Sigmoid colon (tissue), 7 donors: ENCODE measurements at places on chromosomes 13 and 19. TPM values are rescaled to one million over a fixed set of nuclear protein-coding genes. Genes with fewer than 3 reads are reported as not detected.

- DNase-seq, result no peak
These were observed 85.8 kb upstream of the ZNF91 start for GRCh38 chr19:23481043-23481442.

- peak; percentile 39 for DNase-seq
These were observed 74.2 kb downstream of the SPACA7 start for GRCh38 chr13:112450118-112450903.

GRCh38 chr13:85771856-85772255 is 27.4 kb downstream of the SLITRK6 start:
- DNase-seq, result no peak

DNA sequence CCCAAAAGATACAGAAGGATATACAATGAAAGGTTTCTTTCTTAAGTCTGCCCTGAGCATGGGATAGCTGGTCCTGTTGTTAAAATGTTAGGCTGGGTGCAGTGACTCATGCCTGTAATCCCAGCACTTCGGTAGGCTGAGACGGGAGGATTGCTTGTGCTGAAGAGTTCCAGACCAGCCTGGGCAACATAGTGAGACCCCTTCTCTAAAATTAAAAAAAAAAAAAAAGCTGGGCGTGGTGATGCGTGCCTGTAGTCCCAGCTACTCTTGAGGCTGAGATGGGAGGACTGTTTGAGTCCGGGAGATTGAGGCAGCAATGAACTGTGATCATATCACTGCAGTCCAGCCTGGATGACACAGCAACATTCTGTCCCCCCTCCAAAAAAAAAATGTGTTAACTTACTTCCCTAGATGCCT is 52.5 kb upstream of the SHKBP1 start:
- DNase-seq, result no peak

- no peak for DNase-seq
These were observed 107.3 kb upstream of the SERP2 start for GRCh38 chr13:44266305-44266704.

- DNase-seq, result no peak
These were observed 14.6 kb downstream of the N4BP2L1 start for GRCh38 chr13:32413284-32413683.

- no peak for DNase-seq
These were observed 728.3 kb upstream of the SLC10A2 start for GRCh38 chr13:103794526-103794925.

DNA sequence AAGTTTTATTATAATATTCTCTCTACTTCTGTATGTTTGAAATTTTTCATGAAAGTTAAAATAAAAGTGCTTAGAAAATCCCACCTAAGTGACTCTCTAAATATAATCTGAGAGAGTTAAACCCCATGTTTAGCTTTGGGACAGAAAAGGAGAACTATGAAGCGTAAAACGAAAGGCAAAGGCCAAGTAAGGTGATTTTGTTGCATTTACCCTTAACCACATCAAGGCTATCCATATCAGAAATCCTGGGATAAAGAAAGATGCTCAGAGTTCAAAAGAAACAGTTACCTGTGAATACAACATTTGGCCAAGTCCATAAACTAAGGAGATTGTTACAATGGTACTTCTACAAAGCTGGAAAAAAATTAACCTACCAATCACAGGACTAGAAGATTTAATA is 31.3 kb downstream of the UBL3 start:
- no peak for DNase-seq

DNA sequence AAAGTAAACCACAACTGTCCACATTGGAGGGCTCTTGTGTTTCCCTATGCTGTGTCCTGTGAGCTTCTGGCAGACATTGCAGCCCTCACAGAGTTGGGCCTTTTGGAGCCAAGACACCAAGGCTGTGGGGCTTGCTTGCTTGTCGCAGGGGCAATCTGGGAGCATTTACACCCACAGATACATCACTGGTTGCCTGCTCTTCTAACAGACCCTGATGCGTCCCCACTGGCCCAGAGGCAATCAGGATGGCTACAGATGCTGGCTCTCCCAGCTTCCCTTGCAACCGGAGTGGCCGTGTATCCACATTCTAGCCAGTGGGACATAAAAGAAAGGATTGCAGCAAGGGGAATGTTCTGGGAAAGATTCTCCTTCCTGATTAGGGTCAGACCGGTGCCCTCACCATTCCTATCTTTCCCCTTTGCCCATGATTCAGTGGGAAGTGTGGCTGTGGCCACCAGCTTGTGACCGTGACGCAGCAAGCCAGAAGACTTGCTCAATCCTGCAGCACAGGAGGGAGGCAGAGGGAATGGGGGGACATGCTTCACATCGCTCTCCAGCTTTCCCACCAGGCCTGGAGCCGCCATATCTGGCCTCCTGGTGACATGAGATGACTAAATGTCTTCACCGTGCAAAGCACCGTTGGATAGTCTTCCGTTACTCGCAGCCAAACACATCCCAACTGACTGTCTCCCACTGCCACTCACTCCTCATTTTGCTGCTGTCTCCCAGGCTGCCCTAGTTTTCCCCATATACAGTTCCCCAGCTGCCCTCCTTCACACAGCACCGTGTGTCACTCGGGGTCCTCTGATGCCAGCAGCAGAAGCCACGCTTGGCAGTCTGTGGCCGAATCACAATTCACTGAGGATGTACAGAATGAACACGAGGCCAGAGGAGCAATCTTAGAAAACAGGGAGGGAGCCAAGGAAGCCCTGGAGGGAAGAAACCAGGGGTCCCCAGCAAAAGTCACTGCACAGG is 151.0 kb downstream of the DPF1 start:
- no peak for DNase-seq

DNA sequence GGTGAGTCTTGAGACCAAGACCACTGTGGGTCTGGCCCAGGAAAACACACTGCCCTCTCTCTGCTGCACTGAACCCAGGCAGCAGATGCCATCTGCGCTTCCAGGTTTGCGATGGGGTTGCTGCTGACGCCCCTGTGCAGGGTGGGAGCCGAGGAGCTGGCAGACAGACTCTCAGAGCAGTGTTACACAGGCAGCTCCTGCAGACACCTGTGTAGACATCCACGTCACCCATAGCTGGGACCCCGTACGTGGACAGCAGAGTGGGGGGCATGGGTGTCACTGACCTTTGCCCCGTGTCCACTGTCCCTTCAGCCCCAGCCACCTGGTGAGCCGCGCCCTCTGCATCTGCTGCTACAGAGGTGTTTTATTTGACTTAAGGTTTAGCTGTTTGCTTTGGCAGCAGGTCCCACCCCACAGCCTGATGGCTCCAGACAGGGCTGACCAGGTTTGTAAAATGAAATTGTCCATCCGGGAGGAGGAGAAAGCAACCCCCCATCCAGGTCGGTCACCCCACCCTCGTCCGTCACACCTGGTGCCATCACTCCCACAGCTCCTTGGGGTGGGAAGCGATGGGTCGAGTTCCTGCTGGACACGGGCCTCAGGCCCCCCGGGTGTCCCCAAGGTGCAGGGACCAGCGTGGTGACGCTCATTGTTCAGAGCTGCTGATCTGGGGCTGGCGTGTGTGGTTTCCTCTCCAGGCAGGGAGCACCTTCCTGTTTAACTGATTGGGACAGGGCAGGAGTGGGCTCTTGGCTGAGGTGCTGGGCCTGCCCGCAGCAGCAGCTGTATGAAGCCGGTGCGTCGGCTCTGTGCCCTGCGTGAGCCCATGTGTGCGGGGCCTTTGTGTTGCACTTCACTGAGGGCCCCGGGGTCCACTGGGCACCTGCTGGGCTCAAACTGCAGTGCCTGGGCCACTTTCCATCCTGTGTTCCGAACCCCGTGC is 28.4 kb downstream of the MCF2L start:
- DNase-seq, result no peak

- DNase-seq, result no peak
These were observed 6.5 kb downstream of the KCNN4 start for GRCh38 chr19:43774103-43774939.

GRCh38 chr13:82827724-82828123 is 1054.5 kb downstream of the SLITRK1 start:
- DNase-seq, result no peak

DNA sequence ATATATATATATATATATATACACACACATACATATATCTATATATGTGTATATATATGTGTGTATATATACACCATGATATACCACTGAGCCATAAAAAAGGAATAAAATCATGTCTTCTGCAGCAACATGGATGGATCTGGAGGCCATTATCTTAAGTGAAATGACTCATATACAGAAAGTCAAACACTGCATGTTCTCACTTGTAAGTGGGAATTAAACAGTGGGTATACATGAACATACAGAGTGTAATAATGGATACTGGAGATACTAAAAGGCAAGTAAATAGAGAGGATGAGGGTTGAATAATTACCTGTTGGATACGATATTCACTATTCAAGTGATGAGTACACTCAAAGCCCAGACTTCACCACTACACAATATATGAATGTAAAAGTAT is 332.6 kb downstream of the SLITRK1 start:
- DNase-seq, result no peak

DNA sequence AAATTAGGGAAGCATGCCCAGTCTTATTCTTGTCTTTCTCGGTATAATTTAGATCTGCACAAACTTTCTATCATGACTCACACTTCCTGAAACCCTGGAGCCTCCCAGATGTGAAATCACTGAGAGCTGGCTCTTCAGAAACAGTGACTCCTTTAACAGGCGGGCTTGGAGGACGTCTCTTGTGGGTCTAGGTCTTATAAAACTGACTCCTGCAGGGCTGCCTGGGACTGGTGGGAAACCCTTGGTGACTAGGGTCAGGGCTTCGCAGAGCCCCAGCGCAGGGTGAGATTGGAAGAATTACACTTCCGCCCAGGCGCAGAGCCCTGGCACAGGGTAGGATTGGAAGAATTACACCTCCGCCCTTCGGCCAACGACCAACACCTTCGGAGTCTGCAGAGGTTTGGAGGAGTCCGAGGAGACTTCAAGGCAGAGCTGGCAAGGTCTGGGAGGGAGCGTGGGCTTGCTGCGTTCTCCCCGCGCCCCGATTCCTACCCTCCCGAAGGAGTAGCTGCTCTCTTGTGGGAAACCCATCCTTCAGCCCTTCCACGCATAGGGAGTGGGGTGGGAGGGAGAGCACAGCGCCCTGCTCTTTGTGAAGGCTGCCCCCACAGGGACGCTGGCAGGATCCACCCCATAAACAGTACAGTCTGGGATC is 43.4 kb upstream of the MAP3K10 start:
- DNase-seq, result no peak

DNA sequence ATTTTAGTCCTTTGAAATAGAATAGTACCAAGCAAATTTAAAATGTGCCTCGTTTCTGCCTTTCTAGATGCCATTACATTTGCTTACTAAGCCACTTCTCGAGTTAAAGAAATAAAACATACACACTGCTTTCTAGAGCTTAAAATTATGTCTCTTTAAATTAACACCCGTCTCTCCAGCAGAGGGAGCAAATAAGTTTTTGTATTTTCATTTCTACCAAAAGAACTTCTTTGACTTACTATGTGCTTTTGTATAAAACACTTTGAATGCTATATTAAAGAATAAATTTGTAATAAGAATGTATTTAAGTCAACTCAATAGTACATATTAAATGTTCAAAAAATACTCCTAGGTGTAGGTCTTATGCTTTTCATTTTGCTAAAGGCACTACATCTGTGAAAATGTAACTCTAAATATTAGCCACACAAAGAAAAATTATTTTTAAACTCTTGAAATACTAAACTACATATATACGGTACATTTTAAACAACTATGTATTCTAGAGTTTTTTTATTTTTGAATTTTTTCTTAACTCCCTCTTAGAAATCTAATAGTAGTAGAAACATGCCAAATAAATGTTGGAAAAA is 269.3 kb upstream of the MIR17HG start:
- DNase-seq, result no peak

DNA sequence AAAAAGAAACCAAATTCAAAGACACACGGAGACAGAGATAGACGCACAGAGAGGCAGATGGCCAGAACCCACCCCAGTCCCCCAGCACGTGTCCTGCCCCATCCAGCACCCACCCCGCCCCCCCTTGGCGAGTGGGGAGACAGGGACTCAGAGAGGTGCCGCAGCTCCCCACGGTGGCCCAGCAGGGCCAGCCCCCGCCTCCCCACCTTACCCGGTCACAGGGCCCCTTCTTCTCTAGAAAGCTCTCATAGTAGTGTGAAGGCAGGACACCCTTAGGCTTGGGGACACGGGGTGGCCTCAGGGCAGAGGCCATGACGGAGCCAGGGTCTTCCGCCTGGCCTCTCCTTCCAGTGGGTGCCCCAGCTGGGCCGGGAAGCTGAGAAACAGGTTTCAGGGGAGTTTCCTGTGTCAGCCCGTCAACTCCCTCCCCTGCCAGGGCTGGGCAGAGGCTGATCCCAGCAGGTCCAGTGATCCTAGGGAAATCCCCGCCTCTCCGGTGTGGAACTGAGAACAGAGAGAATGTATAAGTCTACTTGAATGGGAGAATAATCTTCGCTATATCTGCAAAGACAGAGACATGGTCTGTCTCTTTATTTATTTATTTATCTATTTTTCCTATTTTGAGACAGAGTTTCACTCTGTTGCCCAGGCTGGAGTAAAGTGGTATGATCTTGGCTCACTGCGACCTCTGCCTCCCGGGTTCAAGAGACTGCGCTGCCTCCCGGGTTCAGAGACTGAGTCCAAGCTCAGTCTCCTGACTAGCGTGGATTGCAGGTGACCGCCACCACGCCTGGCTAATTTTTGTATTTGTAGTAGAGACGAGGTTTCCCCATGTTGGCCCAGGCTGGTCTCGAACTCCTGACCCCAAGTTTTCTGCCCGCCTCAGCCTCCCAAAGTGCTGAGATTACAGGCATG is at the start of gene STAP2:
Gene STAP2 (minus strand): TSS at position 387 of the 915 bp plus-strand sequence. CDS start 74 bp downstream, at position 313.
- DNase-seq, result no peak

DNA sequence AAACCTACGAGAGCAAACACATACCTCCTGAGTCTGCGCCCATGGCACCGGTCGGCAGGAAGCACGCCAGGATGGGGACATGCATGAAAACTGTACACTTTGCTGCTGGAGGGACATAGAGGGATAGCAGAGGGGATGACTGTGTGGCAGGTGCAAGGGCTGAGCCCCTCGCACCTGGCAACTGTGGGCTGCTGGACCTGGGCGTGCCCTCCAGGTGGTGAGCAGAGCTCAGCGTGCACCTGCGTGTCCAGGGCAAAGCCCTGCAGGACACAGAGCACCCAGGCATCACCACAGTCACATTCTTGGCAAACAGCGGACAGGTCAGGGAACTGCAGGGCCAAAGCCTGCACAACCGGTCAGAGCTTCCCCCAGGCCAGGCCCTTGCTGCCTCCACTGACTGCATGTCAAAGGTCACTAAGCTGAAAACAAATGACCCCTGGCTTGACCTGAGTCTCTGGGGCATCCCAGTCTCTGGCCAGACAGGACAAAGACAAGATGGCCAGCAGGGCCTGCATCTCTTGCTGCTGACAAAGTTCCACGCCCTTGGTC is 9.0 kb upstream of the ISYNA1 start:
- DNase-seq, result no peak

GRCh38 chr19:21699197-21699596 is 68.2 kb downstream of the ZNF100 start:
- no peak for DNase-seq

Gene CLC
- total RNA-seq, result not detected

Gene TEKTIP1
- total RNA-seq, result not detected
